ENCODE measurements at places on chromosomes 4 and X.

DNA sequence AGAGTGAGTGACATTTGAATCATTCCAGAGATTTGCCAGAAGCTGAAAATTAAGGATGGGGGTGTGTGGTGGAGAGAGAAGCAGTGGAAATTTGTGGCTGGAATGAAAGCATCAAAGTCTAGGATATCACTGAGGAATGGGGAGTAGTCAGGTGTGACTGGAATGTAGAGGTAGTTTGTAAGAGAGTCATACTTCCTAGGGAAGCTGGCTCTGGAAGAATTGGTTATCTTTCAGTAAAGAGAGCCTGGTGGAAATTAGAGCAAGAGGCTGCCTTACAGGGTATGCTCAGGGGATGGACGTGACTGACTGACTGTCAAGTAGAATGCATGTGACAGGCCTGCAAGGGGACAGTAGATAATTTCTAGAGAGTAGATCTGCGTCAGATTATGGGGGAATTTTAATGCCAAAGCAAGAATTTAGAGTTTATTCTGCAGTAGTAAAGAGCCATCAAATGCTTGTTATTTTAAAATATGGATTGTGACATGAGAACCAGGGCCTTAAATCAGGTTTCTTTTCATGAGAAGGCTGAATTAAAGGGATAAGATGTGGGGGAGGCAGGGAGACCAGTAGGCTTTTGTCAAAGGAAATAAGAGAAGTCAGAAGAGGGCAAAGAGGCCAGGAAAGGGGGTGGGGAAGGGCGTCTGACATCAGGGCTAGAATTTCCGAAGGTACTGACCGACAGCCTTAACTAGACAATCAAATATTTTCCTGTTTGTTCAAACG lies 109.9 kb downstream of the AFF1 start:
- DNase-seq: no peak

GRCh38 chr4:51850294-51850693 lies 7.3 kb downstream of the DCUN1D4 start:
- no peak for DNase-seq

- no peak for DNase-seq
Measured at GRCh38 chr4:38136604-38137003, 176.4 kb downstream of the PTTG2 start.

DNA sequence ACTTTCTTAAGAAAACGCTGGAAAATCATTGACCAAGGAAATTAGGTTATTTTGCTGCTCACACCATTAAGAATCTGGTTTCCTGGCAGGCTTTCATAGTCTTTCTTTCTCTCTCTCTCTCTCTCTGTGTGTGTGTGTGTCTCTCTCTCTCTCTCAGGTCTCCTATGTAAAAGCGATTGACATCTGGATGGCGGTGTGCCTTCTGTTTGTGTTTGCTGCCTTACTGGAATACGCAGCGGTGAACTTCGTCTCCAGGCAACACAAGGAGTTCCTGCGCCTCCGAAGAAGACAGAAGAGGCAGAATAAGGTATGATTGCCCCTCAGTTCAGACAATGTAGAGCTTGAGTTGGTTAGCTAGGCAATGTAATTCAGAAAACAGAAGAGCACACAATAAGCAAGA lies 161.2 kb downstream of the GLRA2 start:
- no peak for DNase-seq

DNA sequence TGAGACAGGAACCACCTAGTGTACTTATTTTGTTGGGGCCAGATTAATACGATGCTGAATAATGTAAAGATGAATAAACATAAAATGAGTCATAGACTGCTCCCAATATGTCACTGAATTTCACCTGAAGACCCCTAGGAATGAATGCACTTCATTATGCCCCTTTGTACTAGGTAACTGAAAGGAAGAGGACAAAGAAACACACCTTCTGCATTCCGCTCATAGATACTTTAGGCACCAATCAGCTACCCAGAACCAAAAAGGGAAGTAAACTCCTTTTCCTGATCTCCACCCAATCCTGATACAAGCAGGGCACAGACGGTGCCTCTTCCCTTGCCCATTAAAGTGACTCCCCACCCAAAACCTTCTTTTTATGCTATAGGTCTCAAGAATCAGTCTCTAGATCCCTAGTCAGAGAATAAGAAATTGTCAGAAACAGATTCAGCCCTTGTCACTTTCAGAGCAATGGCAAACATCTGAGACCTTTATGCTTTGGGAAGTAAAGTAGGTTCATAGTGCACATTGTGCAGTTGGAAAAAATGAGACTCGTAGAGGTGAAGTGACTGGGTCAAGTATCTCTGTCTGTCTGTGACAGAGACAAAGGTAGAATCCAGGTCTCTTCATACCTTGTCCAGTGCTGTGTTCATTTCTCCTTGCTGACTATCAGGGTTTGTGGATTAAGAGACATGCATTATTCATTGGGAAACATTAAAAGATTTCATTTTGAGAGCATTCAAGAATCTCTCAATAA lies 2.3 kb downstream of the GPR174 start:
- no peak for DNase-seq

DNA sequence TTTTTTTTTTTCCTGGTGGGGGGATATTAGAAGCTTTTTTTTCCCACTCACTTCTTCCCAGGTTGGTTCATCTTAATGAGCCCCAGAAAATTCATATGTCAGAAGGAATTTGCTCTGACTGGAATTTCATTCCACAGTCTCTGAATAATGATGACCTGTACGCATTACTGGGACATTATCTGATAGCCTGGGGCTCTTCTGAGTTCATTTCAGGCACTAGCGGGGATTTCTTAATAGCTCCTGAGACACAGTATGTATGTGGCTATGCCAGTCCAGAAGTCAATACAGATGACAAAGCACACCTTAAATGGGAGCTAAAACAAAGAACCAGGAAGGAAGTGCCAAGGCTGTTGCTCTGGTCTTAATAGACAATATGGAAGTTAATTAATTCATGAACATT lies 295.2 kb upstream of the IGFBP7 start:
- DNase-seq: no peak

- DNase-seq: no peak
Measured at GRCh38 chr4:59057804-59058203, 1947.6 kb upstream of the IGFBP7 start.

GRCh38 chrX:120585702-120586101 lies 18.2 kb upstream of the MCTS1 start:
- DNase-seq: no peak

DNA sequence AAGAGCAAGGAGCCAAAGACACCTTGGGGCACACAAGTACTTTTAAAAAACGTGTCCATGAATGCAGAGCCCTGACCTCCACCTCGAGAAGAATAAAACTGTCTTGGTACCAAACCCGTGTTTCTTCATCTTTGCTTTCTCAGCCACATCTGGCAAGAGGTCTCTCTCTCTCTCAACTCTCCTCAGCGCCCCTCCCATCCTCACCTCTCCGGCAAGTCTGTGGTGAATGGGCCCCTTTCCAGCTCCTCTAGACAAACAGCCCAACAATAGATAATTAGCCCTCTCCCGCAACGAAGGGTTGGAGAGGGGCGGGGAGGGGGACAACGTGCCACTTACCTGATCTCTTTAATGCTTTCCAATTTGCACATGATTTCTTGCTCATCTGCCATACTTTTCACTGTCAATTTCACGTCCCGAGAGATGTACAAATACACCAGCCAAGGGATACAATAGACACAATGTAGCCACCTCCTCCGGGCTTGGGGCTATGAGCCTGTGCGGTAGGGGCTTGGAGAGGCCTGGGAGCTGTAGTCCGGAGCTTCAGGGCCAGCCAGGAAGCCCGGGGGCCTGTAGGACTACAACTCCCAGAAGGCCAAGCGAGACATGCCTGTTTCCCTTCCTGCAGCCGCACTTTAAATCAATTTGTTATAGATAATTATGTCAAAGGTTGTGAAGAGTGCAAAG lies at the start of gene ZC4H2:
TSS of gene ZC4H2 (minus strand) at position 462 of the 684 bp plus-strand sequence. CDS start at position 389, 73 bp downstream.
- peak; percentile 52 for DNase-seq

DNA sequence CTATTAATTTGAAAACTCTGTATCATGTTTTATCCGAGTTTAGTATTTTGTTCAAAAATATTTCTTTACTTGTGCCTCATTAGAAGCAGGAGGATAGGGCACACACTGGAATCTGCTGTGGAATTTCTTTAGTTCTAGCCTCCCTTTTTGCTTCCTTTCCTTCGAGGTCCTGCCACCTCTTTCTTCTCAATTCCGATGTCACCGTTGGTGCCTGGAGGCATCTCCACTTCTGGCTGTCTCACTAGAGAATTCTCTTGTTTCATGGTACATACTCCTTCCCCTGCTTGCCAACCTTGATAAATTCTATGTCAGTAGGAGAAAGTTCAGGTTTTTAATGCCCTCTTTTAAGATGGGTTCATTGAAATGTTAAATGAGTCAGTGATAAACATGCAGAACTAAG lies 140.1 kb downstream of the ANK2 start:
- no peak for DNase-seq

DNA sequence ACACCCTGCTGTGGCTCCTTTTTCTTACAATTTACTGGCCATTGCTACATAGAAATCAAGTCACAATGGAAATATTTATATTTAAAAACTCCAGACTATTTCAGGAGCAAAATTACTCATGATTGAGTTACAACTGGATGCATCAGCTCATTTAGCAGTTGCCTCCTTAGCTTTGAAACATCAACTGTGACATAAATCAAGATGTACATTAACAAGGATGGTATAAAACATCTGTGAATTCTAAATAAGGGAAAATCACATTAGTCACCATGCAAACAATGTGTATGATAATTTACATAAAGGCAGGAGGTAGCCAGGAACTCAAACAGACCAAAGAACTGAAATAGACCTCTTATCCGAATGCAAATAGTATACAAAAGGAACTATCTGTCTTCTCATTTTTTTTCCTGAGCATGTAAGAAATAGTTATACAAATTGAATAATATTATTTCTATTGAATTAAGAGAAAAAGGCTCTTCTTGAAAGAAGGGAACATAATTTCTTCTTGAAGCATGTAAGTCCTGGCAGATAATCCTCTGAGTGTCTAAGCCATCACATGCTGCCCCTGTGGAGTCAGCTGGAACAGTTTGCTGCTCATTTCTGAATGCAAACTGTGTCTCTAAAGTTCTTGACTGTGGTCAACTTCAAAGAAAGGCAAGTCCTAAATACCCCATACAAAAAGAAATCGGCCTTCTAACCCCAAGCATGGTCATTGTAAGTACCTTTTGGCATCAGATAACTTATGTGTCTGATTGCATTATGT lies 151.2 kb downstream of the NAA11 start:
- no peak for DNase-seq

DNA sequence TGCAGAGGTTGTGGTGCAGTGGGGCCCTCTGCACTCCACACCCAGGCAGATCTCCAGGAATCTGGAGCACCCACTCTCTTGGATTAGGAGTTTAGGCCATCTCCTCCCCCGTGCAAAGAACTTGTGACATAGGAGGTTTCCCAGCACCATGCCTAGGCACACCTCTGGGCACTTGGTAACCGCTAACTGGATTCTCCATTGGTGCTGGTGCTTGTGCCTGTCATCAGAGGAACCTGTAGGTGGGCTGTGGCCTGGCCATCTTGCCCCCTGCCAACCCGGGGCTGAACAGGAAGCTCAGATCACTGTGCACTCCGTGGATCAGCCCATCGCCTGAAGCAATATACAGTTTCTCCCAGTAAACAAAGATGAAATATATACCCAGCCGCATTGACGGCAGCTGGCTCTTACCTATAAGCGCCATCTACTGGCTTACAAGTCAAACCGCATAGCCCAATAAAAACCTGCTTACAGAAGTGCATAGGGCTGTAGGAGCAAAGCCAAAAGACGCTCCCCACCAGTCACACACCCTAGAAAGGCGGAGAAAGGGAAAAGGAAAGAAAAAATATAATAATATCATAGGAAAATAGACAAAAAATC lies 19.1 kb upstream of the TEX13B start:
- DNase-seq: no peak

DNA sequence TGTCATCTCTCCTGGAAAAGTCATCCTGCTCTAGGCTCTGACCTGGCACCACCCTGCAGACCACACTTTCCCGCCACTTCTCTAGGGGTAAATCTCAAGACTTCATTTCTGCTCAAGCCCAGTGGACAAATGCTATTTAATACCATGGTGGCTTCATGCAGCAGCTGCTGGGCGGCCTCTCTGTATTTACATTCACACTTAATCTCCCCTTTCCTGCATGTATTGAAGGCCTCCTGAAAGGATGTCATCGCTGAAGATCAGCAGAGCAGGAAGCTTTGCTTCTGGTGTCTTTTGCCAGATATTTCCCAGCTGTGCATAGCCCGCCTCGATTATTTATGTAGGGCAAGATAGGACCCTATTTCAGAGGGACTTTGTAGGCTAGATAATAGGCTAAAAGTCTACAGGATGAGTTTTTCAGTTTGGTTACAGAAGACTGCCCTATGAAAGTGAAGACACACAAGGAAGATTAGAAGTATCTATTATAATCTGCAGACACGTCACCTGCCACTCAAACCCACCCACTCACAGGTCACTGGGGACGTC lies 17.2 kb downstream of the PROM1 start:
- DNase-seq: no peak

DNA sequence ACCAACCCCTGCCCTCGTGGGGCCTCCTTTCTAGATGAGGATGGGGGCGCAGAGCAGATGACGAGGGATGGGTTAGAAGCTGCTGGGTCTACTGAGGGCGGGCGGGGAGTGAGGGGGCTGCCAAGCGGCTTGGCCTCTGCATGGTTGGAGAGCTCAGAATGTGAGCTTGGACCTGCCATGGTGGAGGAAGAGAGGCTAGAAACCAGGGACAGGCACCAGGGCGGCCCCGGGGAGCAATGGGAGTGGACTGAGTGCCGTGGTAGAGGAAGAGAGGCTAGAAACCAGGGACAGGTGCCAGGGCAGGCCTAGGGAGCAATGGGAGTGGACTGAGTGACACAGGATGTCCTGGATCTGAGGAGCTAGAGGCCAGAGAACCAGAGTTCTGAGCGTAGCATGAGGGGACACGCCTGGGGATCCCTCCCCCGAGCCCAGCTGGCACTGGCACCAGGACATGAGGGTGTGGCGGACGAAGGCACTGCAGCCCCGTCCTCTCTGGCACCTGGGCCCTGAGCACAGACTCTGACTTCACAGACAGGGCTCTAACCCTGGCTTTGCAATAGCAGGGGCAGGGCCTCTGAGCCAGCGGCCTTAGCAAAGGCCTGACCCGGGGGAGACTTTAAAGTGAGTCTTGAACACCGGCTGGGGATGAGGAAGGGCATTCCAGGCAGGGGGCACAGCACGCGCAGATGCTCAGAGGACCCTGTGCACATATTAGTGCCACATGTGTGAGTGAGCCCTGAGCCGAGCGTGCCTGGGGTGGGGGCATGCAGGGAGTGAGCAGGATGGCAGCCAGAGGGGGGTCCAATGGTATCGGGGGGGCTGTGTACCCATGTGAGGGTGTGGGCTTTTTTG lies 214.0 kb upstream of the PSAPL1 start:
- DNase-seq: no peak

DNA sequence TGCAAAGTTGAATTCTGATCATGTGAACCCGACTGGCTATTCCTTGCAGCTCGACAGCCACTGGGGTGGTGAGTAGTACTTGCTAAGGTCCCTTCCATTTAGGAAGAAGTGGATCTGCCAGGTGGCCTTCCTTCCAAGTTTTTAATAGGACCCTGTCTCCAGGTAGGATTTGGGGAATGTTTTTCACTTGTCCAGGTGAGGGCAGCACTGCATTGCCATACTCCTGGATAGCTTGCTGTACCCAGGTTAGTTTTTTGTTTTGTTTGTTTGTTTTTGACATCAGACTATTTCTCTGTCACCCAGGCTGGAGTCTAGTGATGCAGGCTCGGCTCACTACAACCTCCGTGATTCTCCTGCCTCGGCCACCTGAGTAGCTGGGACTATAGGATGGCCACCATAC lies 29.8 kb downstream of the SAGE1 start:
- no peak for DNase-seq

All from NCI-H1417 treated with DMSO at 0.1 percent for 48 hours (cell line).